Myometrial cell (primary cell): ENCODE measurements at places on chromosomes 12 and 14. TPM values are rescaled to one million over a fixed set of nuclear protein-coding genes. Genes with fewer than 3 reads are reported as not detected.

The PLEKHD1 gene
- not detected in 2 replicates for total RNA-seq

The TRPV4 gene
- 2.5 and 2.6 TPM in 2 replicates for total RNA-seq

The LHX5 gene
- total RNA-seq, result not detected in 2 replicates

The KRT2 gene
- not detected in 2 replicates for total RNA-seq

The ATG101 gene
- total RNA-seq, result 107 and 110 TPM in 2 replicates
